Anterior cingulate cortex (tissue), 58 donors: ENCODE measurements at places on chromosomes 2 and 18.

DNA sequence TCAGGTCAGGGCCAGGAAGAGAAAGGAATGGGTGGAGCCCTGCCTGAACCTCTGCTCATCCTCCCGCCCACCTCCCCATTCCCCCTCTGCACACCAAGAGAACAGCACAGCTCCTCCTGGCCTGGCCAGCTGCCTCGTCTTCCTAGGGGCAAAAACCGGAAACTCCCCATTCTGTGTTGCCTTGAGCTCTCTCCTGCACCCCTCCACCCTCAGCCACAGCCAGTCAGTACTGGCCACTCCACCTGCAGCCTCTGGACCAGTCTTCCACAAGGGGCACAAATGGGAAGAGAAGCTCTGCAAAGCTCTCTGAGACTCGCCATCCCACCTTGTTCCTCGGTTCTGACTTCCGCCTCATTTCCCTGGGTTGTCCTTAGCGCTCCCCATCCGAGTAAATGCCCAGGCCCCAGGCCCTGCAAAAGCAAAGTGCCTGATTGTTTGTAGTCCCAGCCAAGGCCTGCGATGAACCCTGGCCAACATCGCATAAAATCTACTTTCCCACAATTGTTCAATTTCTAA, 39.3 kb upstream of the SLC35G4 start:
- no peak for DNase-seq

DNA sequence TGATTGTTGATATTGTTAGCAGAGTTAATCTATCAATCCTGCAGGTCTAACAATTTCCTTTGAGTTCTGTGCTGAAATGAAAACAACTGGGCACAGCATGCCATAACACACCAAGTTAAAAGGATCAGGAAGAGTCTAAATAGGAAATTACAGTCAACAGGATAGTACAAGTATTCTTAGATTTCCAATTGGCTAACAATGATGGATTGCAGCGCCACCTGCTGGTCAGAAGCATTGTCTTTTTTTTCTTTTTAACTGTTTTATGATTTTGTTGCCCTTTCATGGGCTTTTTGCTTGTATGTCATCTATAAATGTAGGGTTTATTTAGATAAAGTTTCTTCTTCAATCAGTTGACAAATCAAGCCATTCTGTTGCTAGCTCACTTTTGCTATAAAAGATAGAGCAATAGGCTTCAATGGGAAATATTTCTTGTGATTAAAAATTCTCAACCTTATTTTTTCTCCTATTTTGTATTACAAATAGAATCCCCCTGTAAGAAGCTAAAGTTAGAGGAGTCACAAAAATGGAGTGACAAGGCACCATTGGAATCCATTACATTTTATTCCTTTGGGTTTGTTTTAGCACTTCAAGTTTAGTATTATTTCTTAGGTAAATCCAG, 40.8 kb upstream of the RPRM start:
- no peak for DNase-seq

GRCh38 chr2:120653046-120653445, 82.6 kb upstream of the GLI2 start:
- no peak for DNase-seq

GRCh38 chr18:63664571-63664970, 2.9 kb upstream of the SERPINB3 start:
- no peak for DNase-seq
